A549 treated with CpdA at 1 μM for 4 hours (cell line): ENCODE measurements at places on chromosomes 2 and 18. TPM values are rescaled to one million over a fixed set of nuclear protein-coding genes. Genes with fewer than 3 reads are reported as not detected.

The FN1 gene
- 143 to 233 TPM (median 162 TPM) in 5 replicates for total RNA-seq

The SMARCAL1 gene
- 15.8 to 20.8 TPM (median 16.7 TPM) in 5 replicates for total RNA-seq

The ADRA2B gene
- 0.03 to 0.09 TPM (median 0.08 TPM) in 5 replicates for total RNA-seq

The IL36G gene
- 0.10 TPM in 1 of 5 replicates, not detected in the others for total RNA-seq

The CPLX4 gene
- total RNA-seq: not detected in 5 replicates

The FSHR gene
- total RNA-seq: not detected in 5 replicates

The VWC2L gene
- not detected in 5 replicates for total RNA-seq

The LRPPRC gene
- total RNA-seq: 90.0 to 106 TPM (median 103 TPM) in 5 replicates

The GPR45 gene
- total RNA-seq: not detected in 5 replicates

The CELF4 gene
- not detected in 5 replicates for total RNA-seq

The NEURL3 gene
- total RNA-seq: 1.3 to 2.9 TPM (median 1.7 TPM) in 5 replicates

The CD8B2 gene
- total RNA-seq: not detected in 5 replicates

The MPPE1 gene
- total RNA-seq: 15.9 to 19.4 TPM (median 18.8 TPM) in 5 replicates

The KCNG3 gene
- total RNA-seq: 0.59 to 0.98 TPM (median 0.86 TPM) in 5 replicates

The HOXD13 gene
- 0.16 to 0.34 TPM (median 0.30 TPM) in 5 replicates for total RNA-seq

The CHRND gene
- not detected in 5 replicates for total RNA-seq

The SIX3 gene
- 0.24 to 0.66 TPM (median 0.47 TPM) in 5 replicates for total RNA-seq

The MARCHF4 gene
- total RNA-seq: 53.4 to 70.8 TPM (median 57.2 TPM) in 5 replicates

The HRH4 gene
- 0.01 TPM in 1 of 5 replicates, not detected in the others for total RNA-seq

The GTF3C2 gene
- 63.5 to 66.8 TPM (median 65.7 TPM) in 5 replicates for total RNA-seq

The CAPN14 gene
- 0.02 to 0.06 TPM in 2 of 5 replicates, not detected in the others for total RNA-seq

The BOLL gene
- not detected in 5 replicates for total RNA-seq

The KHK gene
- total RNA-seq: 8.7 to 12.4 TPM (median 8.8 TPM) in 5 replicates

The VSNL1 gene
- not detected in 5 replicates for total RNA-seq

The FOXI3 gene
- not detected in 5 replicates for total RNA-seq

The PIK3C3 gene
- 16.0 to 25.2 TPM (median 23.0 TPM) in 5 replicates for total RNA-seq

The PHLPP1 gene
- 4.9 to 6.9 TPM (median 6.4 TPM) in 5 replicates for total RNA-seq

The YES1 gene
- 19.3 to 31.0 TPM (median 21.9 TPM) in 5 replicates for total RNA-seq

The RTKN gene
- 19.2 to 26.3 TPM (median 21.2 TPM) in 5 replicates for total RNA-seq

The TANC1 gene
- 7.3 to 9.8 TPM (median 9.1 TPM) in 5 replicates for total RNA-seq
